ENCODE measurements at places on chromosomes 7 and 10.

- no peak for DNase-seq
Observed at GRCh38 chr7:14195079-14195478, 205.6 kb upstream of the ETV1 start.

DNA sequence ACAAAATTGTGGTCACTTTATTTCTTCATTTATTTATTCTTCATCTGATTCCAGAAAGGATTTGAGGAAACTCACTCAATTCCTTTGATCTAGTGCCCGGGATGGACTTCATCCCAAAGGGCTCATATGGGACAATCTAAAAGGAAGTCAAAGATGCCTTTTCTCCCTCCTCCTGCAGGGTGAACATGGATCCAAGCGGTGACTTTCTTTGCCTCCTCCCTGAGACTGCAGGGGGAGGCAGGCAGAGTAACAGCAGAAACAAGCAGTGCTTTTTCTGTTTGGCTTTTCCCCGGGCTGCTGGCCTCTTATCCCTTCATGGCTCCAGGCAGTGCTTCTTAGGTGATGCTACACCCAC lies 10.0 kb upstream of the DNMBP start:
- DNase-seq, result no peak

GRCh38 chr10:71067098-71067740 lies 145.2 kb upstream of the UNC5B start:
- DNase-seq, result no peak

- DNase-seq, result no peak
Observed at GRCh38 chr10:76959111-76959510, 678.5 kb downstream of the KCNMA1 start.

DNA sequence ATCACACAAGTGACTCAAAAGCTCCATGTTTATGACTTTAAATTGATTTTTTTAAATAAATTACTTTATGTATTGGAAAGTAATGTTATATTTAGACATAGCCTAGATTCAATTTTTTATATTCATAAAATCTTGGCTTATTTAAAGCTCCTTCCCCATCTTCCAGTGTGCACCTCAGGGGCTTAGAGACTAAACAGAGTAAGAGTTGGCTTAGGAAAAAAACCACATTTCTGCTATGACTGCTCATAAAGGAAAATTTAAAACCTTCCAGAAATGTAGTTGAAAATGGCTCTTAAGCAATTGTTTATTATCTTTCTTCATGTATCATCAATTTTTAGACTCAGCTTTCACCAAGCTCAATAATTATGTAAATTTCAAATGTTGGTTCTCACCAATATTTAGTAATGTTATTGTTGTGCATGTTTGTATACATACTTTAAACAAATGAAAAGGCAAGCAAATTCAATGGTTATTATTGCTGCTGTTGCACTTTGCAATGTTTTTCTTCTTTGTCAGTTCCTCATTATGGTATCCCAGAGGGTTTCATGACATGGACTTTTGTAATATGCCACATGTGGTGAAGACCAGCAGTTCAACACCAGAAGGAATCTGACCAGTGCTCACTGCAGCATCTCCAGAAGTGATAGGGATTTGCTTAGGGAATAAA lies 700.1 kb upstream of the ANKRD30A start:
- no peak for DNase-seq

- DNase-seq, result no peak
Observed at GRCh38 chr7:117750612-117751563, 122.4 kb downstream of the CTTNBP2 start.

- no peak for DNase-seq
Observed at GRCh38 chr10:98258683-98259454, 9.1 kb downstream of the LOXL4 start.

DNA sequence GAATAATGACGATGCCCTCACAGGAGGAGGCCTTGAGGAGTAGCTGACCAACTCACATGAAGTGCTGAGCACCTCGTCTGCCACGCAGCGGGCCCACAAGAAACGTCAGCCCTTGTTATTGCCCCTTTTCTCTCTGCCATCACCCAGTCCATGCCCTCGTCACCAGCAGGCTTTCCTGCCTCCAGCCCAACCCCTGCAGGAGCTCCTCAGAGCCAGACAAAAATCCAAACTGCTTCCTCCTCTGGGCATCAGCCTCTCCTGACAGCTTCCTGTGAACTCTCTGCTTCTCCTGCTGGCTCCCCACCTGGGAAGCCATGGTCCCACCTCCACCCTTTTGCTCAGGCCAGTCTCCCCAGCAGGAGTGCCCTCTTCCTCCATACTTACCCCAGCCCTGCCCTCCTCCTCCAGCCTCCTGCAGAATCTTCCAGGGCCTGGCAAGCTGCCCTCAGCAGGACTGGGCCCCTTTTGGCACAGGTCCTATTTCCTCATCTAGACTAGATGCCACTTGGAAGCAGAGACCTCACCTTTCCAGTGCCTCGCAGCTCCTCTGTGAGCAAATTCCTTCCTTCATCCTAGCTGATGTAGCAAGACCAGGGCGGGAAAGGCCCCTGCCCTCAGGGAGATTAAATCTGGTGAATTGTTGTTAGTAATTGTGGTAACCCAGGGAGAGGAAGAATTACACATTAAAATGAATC lies 115.1 kb downstream of the C10orf105 start:
- DNase-seq, result no peak

DNA sequence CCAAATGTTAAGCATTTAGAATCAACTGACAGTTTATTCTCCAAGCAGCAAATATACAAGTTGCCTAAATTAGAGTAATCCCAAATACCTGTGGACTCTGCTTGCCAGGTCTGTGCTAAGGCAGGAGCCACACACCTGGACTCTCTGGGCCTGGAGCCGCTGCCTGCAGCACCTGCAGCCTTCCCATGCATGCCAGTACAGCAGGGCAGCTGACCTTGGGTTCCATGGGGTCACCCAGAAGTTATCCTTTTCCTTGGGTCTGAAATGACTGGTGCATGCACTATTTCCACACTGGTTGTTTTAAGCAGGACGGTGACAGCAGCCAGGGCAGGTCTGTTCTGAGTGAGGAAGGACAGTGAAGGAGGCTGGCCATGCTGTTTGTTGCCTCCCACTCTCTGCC lies 573.2 kb downstream of the GLRX3 start:
- no peak for DNase-seq

- DNase-seq, result no peak
Observed at GRCh38 chr7:28564033-28564432, 151.7 kb downstream of the CREB5 start.

DNA sequence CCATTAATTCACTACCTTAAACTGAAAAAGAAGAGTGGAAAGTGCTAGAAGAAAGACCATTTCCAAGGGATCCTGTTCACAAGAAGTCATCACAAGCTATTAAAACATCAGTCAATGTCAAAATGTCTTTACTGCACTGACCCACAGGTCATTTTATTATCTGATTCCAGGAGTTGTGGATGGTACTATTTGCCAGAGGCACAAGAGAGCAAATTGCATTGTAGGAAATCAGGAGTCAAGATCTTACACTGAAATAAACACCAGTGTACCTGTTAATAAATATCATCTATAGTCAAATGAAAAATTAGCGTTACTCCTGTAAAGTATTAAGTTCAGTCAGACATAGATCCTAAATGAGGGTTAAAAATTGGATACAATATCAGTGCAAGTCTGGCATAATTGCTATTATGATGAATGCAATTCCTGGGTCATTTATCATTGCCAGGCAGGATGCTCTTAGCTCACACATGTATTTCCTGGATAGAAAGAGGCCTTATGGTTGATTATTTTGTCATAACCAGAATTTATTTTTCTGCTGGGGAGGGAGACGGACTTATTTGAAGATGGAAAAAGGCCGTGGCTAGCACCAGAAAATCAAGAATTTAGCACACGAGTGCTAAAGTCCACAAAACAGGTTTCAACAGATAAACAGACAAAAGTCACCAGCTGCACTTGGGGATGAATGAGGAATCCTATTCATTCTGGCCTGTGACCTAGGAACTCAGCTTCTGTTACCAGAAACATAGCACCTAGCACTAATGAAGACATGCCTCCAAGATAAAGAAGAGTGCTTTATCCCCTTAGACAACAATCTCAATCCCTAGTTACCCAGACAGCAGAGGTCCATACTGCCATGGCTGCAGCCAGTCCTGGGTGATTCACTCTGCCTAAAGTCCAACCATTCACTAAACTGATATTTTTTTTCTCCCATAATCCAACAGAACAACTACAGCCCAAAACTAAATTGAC lies 683.1 kb upstream of the POM121L12 start:
- DNase-seq, result no peak

GRCh38 chr7:114923403-114923713 lies 1.5 kb downstream of the MDFIC start:
- DNase-seq, result no peak

- DNase-seq, result no peak
Observed at GRCh38 chr7:140122965-140123364, 53.8 kb downstream of the KDM7A start.

DNA sequence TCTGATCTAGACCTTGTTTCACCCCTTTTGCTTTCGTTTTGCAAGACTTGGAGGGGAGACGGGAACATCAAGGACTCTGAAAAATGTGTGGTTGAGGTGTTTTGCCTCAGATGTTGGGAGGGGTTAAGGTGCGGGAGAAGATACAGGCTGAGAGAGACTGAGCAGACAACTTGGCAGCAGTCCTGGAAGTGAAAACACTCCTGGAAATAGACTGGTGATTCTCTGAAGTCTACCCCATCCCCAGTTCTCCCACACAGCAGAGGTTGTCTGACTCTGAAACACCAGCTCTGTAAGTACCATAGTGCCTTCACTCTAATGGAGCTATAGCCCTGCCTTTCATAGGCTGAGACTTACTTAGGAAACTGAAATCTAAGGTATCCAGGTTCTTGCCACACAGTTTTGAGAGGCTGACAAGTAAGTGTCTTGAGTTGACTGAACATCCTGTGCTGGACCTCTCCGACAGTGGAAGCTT lies 152.5 kb downstream of the PPP1R9A start:
- DNase-seq, result no peak
